ENCODE measurements at places on chromosomes 4 and X. TPM values are rescaled to one million over a fixed set of nuclear protein-coding genes. Genes with fewer than 3 reads are reported as not detected.

- H3K27ac ChIP-seq, result peak overlapping the region; percentile 82
- H3K36me3 ChIP-seq, result no peaks in the 10 kb centered on the region
- no peak for DNase-seq
- peak overlapping the region; percentile 62 for H3K4me3 ChIP-seq
- peaks cover 15% of the 10 kb centered on the region for H3K4me1 ChIP-seq
- H3K27me3 ChIP-seq, result no peaks in the 10 kb centered on the region
Observed at GRCh38 chrX:11111947-11112346, 815 bp downstream of the HCCS start.

DNA sequence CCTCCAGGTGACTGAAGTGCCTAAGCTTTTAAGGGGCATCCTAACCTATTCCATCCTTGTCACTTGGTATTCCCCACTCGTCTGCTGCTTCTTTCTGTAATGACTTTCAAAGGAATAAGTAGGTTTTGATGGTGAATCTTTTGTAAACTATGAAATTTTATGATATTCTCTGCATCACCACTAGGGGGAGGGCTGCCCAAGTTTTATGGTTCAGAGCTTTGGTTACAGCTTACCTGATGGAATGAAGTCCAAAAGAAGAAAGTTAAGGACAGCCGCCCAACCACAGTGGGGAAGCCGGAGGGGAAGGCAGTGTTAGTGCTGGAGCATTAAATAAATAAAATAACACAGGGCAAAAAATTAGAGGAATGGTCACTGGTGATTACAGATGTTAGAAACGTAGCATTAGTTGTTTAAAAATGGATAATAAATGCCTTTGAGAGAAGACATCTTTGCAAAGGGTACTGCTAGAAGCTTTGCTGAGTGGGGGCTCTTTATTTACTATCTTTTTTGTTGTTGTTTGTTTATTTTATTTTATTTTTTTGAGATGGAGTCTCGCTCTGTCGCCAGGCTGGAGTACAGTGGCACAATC lies 204.9 kb downstream of the GBA3 start:
- H3K27me3 ChIP-seq, result no peaks in the 10 kb centered on the region
- DNase-seq, result no peak
- no peak overlapping the region for H3K4me3 ChIP-seq
- H3K27ac ChIP-seq, result no peak overlapping the region
- H3K36me3 ChIP-seq, result no peaks in the 10 kb centered on the region

- no peaks in the 10 kb centered on the region for H3K36me3 ChIP-seq
- DNase-seq, result no peak
- no peak overlapping the region for H3K27ac ChIP-seq
- H3K4me1 ChIP-seq, result no peaks in the 10 kb centered on the region
- H3K27me3 ChIP-seq, result no peaks in the 10 kb centered on the region
Observed at GRCh38 chr4:29708473-29708872, 1011.7 kb upstream of the PCDH7 start.

DNA sequence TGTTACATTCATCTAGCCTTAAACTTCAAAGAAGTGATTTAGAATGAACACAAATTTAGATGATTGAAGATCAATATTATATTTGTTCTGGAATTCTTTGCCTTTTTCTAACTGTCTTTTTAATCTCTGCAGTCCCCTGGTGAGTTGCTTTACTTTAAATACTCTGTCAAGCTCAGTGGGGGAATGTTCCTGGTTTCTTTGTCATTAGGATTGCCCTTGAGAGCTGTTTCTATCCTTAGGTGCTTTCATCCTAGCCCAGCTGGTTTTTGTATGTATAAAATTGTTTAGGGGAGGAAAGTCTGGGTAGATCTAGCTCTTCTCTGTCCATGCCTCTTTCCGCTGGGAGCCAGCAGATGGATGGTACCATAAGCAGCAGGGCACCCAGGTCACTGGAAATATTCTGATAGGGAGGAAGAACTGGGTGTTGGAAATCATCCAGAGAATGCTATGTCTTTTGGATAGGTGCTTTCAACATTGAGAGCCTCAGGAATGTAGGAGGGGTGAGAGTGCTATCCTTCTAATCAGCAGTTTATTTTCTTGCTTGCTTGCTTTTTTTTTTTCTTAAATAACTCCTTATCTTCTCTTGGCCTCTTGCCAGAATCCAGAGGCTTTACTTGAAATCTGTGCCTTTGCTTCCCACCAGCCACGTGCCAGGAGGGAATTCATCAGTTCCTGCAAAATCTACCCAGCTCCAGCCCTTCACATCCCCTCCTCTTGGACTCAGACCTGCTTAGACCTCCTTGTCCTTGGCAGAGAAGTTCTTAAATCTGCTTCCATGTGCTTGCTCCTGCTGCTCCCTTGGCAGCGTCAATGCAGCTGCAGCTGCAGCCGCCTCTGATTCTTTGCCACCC lies 215.3 kb upstream of the ANXA3 start:
- no peak for DNase-seq
- H3K4me3 ChIP-seq, result no peak overlapping the region
- no peaks in the 10 kb centered on the region for H3K27me3 ChIP-seq
- H3K36me3 ChIP-seq, result no peaks in the 10 kb centered on the region
- no peak overlapping the region for H3K27ac ChIP-seq

- H3K36me3 ChIP-seq, result no peaks in the 10 kb centered on the region
- H3K4me3 ChIP-seq, result no peak overlapping the region
- H3K27me3 ChIP-seq, result no peaks in the 10 kb centered on the region
- no peaks in the 10 kb centered on the region for H3K4me1 ChIP-seq
Observed at GRCh38 chr4:6761649-6762615, 20.6 kb upstream of the KIAA0232 start.

PPP4R3C gene
- not detected for total RNA-seq

- no peaks in the 10 kb centered on the region for H3K4me1 ChIP-seq
- no peak for DNase-seq
- no peak overlapping the region for H3K4me3 ChIP-seq
- no peak overlapping the region for H3K27ac ChIP-seq
Observed at GRCh38 chrX:75228854-75229253, 45.0 kb upstream of the UPRT start.

PFKFB1 gene
- total RNA-seq, result not detected

PNCK gene
- 9.3 TPM for total RNA-seq

DNA sequence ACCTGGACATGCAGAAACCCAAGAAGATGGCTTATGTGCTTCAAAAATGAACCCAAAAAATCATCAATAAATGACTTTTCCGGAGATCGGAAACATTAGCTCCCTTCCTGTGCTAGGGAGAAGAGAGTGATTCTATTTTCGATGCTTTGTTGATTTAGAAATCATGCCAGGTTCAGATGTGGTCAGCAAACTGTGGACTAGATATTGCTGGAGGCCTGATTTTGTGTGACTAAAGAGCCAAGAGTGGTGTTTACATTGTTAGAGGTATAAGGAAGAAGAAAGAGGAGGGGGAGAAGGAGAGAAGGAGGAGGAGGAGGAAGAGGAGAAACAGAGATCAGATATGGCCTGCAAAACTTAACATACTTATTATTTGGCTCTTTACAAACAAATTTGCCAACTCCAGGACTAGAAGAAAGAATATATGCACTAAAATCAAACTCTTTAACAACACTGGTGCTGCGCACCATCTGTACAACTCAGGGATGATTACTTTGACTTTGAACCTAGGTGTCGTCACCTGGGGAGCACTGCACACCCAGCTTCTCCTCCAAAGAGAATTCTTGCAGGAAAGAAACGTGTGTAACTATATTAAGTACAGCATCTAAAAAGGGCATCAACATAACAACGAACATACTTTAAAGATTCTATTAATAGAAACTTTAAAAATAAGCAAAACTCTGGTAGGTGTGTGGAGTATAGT lies 664.9 kb upstream of the LCORL start:
- H3K27ac ChIP-seq, result no peak overlapping the region
- no peaks in the 10 kb centered on the region for H3K27me3 ChIP-seq
- H3K4me3 ChIP-seq, result no peak overlapping the region
- no peaks in the 10 kb centered on the region for H3K36me3 ChIP-seq
- H3K4me1 ChIP-seq, result no peaks in the 10 kb centered on the region
- no peak for DNase-seq

DNA sequence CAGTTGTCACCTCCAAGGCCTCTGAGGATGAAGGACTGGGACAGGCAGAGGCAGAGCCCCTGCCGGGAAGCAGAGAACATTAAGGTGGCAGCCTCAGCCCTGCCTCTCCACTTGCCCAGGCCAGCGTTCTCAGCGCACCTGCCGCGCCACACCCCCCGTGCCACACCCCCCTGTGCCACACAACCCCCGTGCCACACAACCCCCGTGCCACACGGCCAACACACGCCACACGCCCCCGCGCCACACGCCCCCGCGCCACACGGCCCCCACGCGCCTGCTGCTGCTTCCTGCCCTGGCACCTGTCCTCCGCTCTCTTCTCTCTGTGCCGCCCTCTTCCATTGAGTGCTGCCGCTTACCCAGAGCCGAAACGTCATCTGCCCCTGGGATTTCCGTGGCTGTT lies 58.0 kb upstream of the ZFP42 start:
- no peaks in the 10 kb centered on the region for H3K36me3 ChIP-seq
- H3K27me3 ChIP-seq, result no peaks in the 10 kb centered on the region
- no peak for DNase-seq
- no peak overlapping the region for H3K4me3 ChIP-seq

ASB12 gene
- not detected for total RNA-seq

DNA sequence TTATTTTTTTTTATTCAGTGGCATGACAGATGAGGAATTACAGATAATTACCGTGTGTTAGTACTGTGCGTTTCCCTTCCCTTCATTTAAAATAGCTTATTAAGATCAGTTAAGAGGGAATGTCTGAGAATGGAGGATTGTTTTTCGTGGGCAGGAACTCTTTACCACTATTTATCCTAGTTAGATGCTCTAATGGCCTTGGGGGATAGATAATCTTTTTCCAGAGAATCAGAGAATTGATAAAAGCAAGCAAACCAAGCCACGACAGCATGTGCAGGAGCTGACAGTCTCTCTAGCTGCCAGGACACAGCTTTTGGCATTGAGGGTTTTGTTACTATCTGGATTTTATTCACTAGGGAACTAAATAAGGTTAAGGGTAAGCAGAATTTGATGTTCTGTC lies 128.7 kb downstream of the DCLK2 start:
- no peaks in the 10 kb centered on the region for H3K27me3 ChIP-seq
- H3K4me3 ChIP-seq, result no peak overlapping the region
- DNase-seq, result no peak

PPEF1 gene
- total RNA-seq, result not detected

GRCh38 chr4:138898282-138898681 lies 117.3 kb upstream of the NOCT start:
- H3K4me3 ChIP-seq, result no peak overlapping the region
- H3K36me3 ChIP-seq, result no peaks in the 10 kb centered on the region
- no peaks in the 10 kb centered on the region for H3K4me1 ChIP-seq

- DNase-seq, result no peak
- no peaks in the 10 kb centered on the region for H3K36me3 ChIP-seq
- no peak overlapping the region for H3K27ac ChIP-seq
- no peaks in the 10 kb centered on the region for H3K27me3 ChIP-seq
- H3K4me1 ChIP-seq, result no peaks in the 10 kb centered on the region
Observed at GRCh38 chrX:103467887-103468286, 51.4 kb downstream of the RAB40A start.

- no peak overlapping the region for H3K4me3 ChIP-seq
- H3K4me1 ChIP-seq, result peaks cover 7% of the 10 kb centered on the region
- no peak for DNase-seq
- H3K36me3 ChIP-seq, result no peaks in the 10 kb centered on the region
- H3K27me3 ChIP-seq, result no peaks in the 10 kb centered on the region
Observed at GRCh38 chr4:11608992-11609391, 180.3 kb upstream of the HS3ST1 start.
